ENCODE measurements at places on chromosomes 1 and 21.

DNA sequence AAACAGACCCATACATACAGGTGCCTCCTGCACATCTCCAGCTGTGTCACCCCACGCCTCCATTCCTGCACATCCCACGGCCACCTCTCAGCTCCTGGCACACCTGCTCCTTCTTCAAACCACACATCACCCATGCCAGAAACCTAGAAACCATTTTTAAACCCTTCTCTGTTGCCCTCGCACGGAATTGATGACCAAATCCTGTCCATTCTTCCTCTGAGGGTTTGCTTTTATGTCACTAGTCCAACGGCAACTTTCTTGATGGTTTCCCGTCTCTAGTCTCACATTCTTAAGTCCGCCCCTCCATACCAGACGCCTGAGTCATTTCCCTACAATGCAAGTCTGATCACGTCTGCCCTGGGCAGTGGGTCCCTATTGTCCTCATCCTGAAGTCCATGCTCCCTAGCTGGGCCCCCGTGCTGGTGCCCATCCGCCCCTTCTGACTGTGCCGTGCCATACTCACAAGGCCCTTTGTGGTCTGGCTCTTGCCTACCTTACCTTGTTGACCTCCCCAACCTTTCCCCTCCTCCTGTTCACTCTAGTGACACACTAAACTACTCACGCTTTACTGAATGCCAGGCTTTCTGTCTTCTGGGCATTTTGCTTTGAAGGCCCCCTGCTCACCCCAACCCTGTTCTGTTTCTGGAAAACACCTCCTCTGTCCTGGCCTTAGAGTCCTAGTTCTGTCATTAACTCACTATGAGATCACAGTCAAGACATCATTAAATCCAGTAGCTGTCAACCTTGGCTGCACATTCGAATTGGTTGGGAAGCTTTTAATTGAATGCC lies 17.6 kb downstream of the SLC2A1 start:
- DNase-seq = no peak

- no peak for DNase-seq
Observed at GRCh38 chr1:153387785-153388184, 3.1 kb downstream of the S100A8 start.

DNA sequence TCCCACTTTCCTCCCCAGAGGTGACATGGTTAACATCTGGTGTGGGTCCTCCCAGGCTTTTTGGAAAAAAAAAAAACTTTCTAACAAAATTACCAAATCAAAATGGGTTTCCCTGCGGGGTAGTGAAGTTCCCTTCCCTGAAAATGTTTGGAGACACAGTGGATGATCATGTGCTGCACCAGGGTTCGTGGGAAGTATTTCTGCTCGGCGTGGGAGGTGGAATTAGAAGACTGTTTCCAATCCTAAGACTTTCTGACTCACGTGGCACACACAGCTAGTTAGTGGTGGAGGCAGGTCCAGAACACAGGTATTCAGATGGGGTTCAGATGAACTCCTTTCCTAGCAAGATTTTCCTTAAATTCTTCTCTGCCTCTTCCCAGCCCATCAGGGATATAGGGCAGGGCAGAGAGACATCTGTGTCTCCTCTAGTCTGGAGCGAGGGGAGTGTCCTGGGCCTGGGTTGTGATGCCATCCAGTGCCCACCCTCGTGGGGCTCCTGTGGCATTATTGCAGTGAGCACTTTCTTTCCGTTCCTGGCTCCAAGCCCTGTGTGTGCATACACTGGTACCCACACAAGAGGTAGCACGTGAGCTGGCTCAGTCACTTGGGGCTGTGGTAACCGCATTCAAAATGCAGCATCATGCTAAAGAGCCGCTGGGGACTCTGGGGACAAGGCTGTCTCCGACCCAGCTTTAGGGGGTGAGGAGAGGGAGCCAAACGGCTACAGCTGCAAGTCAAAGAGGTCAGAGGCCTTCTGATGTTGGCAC lies 27.5 kb downstream of the KCNC4 start:
- no peak for DNase-seq

DNA sequence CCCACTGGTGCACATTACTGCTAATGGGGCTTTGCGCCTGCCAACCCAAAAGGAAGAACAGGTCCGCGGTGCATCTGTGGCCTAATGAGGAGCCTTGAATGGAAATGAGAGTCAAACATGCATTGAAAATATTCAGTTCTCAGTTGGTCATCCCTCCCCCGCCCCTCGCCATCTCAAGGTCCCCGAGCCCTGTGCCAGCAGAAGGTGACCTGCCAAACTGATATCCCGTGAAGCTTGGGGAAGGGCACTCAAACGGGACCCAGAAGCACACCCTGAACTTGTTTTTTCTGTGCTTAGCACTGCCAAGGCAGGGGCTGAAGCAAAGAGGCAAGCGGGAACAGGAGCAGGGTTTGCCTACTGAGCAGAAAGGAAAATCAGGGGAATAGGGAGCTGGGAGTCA lies 67.9 kb upstream of the ZNF648 start:
- no peak for DNase-seq

DNA sequence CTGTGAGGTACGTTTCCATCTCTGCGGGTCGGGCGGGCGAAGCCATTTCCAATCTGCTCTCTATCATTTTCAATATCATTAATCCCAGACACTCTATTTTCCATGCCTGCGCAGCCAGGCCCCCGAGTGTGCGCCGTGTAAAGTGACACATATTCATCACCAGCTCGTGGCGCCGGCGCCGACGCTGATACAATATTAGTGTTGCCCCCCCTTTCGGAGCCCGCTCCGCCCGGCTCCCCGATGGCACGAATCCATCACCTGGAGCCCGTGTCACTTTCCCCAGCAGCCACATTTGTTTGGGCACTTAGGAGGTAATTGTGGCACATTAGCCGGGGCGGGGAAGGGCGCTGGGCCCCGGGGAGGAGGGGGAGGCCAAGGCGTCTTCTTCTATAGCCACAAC lies 33.7 kb upstream of the DMBX1 start:
- no peak for DNase-seq

DNA sequence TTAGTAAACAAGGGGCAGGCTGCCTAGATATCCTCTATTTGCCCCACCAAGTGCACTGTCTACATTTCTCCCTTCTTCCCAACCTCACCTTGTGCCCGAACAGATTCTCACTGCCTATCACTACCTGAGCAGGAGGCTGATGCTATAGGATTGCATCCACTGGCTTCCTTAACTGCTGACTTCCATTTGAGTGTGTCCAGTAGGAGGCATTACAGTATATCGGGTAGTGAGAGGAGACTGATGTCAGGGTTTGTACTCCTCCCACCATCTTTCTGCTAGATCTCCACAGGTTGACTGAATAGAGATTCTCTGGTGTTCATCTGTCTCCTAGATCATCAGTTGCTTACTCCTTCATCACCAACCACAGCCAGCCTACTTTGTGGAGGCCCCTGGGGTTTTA lies 796.3 kb downstream of the LRRIQ3 start:
- no peak for DNase-seq

DNA sequence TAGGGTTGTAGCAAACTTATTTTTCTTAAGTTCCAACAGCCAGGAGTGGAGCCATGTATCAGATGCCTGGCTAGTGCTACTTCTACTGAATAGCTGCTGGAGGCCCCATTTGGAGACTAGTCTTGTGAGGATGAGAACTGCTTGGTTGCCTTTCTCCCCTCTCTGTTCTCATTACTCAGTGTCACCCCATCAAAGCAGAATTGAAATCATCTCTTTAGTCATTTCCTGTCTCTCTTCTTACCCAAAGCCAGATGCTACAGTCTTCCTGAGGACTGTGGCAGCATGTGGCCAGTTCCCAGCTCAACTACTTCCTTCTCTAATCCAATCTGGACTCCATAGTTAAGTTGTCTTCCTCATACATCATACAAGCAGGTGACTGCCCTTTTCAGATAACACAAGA lies 197.5 kb downstream of the BRINP2 start:
- no peak for DNase-seq

DNA sequence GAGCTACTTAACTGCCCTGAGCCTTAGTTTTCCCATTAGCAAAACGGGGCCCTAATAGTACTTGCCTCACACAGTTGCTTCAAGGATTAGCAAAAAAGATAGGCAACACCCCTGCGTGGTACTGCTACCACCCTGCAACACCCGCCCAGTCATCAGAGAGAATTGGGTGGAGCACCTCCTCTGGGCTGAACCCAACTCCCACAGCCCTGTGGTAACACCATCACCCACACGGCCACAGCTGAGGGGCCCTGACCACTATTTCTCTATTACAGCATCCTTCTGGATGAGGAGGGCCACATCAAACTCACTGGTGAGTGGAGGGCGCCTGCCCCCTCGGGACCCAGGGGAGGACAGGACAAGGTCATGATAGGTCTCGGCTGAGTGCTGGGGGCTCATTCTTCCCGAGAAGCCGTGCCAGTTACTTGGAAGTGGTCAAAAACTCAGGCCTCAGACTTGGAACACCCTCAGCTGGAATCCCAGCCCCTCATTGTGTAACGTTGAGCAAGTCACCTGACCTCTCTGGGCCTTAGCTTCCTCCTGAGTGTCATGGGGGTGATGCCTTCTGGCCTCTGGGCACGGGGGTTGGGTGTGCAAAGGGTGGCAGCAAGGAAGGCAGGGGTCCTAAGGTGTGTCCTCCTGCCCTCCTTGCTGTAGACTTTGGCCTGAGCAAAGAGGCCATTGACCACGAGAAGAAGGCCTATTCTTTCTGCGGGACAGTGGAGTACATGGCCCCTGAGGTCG lies 24.6 kb downstream of the RPS6KA1 start:
- no peak for DNase-seq

DNA sequence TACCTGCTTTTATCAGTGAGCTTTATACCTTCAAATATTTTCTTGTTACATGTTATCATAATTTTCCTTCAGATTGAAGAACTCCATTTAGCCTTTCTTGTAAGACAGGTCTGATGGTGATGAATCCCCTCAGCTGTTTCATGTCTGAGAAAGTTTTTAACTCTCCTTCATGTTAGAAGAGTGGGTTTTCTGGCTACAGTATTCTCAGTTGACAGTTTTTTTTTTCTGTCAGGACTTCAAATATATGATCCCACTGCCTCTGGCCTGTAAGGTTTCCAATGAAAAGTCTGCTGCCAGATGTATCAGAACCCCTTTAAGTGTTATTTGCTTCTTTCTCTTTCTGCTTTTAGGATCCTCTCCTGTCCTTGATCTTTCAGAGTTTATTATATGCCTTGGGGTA lies 248.2 kb downstream of the LBR start:
- no peak for DNase-seq

DNA sequence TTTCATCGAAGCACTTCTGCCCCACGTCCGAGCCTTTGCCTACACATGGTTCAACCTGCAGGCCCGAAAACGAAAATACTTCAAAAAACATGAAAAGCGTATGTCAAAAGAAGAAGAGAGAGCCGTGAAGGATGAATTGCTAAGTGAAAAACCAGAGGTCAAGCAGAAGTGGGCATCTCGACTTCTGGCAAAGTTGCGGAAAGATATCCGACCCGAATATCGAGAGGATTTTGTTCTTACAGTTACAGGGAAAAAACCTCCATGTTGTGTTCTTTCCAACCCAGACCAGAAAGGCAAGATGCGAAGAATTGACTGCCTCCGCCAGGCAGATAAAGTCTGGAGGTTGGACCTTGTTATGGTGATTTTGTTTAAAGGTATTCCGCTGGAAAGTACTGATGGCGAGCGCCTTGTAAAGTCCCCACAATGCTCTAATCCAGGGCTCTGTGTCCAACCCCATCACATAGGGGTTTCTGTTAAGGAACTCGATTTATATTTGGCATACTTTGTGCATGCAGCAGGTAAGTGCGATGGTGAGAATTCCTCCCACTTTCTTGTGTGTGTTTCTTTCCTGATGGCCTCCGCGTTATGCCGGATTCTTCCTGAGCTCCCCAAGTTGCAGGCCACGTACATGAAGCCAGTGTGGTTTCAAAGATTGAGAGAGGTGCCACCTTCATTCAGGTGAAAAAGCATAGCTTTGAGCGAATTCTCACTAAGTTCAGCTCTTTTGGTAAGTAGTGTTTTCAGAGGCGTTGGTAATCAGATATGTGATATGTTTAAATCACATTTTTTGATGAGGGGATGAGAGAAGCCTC lies 6.0 kb downstream of the NFIA start:
- no peak for DNase-seq

GRCh38 chr1:155591770-155592169 lies 18.2 kb upstream of the MSTO1 start:
- no peak for DNase-seq

GRCh38 chr21:31874812-31875212 lies 2.0 kb downstream of the HUNK start:
- DNase-seq = no peak

DNA sequence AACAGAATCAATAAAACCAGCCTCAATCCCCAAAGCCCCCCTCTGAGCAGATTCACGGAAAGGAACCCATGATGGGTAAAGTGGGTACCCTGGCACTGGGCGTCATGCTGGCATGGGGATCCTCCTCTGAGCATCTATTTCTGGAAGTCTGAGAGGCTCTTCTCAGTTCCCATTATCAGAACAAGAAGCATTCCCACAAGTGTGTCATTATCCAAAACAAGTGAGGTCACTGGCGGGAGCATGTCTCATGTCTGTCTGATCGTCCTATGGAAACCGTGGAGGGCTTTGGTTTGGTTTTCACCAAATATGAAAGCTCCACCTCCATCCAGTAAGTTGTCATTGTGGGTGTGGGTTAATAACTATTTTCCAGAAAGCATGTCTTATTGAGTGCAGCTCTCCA lies 70.7 kb downstream of the PGM1 start:
- no peak for DNase-seq

GRCh38 chr1:107599220-107599619 lies 365.8 kb downstream of the VAV3 start:
- no peak for DNase-seq

DNA sequence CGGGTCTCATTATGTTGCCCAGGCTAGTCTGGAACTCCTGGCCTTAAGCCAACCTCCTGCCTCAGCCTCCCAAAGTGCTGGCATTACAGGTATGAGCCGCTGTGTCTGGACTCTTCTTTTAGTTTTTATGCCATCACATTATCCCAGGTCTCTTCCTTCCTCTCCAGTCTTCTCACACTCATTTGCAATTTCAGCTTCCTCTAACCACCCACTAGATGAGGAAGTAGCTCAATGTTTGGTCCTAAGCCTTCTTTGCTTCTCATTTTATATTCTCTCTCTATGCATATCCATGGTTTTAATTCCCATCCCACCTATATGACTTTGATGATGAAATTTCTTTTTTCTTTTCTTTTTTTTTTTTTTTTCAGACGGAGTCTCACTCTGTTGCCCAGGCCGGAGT lies 3.1 kb upstream of the ZBTB8A start:
- no peak for DNase-seq

GRCh38 chr21:33937931-33938339 lies 22.3 kb upstream of the ATP5PO start:
- DNase-seq = no peak

- no peak for DNase-seq
Observed at GRCh38 chr1:54475946-54476516, 69.8 kb upstream of the SSBP3 start.

DNA sequence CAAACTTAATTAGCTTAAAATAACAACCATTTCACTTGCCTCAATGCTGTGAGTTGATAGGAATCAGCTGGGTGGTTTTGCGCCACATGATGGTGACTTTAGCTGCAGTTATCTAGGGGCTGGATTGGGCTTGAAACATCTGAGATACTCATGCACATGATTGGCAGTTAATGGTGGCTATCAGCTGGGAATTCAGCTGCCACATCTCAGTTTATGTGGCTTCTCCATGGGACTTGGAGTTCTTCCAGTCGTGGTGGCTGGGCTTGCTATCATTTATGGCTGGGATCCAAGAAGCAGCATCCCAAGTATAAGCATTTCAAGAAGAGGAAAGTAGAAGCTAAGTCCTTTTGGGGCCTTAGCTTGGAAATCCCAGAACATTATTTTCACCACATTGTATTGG lies 36.4 kb downstream of the PDC start:
- peak; percentile 51 for DNase-seq

Data from left lung (tissue), 14 donors.